ENCODE measurements at places on chromosomes 7 and 10.

- no peak for DNase-seq
These were observed 80.7 kb downstream of the MMRN2 start for GRCh38 chr10:86876748-86877147.

DNA sequence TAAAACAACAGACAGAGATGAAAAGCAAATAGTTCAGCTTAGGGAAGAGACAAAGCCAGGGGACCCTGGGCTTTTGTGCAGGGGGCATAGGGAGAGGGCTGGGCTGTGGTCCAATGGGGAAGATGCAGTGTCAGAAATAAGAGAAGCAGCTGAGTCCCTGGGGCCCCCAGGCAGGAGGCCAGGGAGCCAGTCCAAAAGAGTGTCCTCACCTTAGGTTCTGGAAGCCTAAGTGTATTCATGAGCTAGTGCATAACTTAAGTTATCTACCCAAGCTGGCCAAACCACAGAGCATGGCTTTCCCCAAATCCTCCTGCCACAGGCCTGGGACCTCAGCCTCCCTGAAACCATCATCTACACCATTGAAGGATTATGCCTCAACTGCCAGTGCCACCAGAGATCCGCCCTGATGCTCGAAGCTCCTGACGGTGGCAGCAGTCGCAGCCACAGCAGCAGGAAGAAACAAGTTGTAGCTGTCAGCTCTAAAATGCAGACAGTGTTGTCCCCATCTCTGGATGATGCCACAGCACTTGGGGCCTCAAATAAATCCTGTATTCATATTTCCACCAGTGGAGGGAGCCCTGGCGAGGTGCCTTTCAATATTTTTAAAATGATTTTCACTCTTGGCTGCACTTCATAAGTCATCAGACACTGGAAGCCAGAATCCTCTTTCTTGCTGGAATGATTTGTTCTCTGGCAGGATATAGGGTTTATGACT is 574.6 kb downstream of the GRID1 start:
- no peak for DNase-seq

DNA sequence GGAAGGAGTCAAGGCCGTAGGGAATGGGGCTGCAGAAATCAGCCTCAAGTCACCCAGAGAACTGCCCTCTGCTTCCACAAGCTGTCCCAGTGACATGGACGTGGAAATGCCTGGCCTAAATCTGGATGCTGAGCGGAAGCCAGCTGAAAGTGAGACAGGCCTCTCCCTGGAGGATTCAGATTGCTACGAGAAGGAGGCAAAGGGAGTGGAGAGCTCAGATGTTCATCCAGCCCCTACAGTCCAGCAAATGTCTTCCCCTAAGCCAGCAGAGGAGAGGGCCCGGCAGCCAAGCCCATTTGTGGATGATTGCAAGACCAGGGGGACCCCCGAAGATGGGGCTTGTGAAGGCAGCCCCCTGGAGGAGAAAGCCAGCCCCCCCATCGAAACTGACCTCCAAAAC is 50.2 kb upstream of the PDCD4 start:
- no peak for DNase-seq

DNA sequence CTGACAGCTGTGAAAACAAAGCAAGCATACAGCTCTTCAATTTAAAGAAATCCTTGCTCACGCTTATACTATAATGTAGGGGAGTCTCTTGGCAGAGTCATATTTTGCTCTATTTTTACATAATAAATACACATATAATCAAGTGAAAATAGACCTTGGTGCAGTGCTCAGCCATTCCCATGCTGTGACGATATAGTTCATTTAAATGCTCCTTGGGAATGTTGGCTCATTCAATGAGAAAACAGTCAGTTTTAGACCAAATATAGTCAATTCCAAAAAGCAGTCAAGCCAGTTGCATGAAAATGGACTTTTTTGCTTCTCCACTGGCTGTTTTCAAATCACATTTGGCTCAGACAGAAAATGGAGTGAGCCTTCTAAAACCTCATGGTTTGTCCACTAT is 587.4 kb downstream of the SUGCT start:
- DNase-seq = no peak

DNA sequence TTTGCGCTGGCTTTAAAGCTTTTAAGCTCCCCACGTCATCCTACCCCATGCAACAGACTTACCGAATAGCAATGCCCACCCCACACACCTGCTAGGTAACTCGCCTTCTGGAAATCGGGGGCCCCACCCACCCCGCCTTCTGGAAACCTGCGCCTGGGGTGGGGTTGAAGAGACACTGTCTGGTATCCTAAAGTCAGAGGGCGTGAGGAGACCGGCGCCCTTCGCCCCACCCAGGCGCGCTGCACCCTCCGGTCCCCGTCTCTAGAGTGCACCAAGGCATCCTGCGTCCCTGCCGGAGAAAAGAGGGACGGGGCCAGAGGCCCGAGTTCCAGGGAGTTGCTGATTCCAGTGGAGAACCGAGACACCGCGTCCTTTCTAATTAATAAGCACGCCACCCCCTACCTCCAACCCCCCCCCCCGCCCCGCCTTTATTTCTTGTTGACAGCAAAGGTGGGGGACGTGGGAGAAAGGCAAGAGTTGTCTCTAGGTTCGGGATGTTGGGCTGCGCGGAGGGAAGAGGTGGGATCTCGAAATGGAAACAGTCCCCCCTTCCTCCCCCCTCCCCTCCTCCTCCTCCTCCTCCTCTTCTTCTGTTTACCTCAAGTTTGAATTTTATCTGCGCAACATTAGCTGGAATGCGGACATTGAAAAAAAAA is 220.9 kb upstream of the MKLN1 start:
- DNase-seq = no peak

DNA sequence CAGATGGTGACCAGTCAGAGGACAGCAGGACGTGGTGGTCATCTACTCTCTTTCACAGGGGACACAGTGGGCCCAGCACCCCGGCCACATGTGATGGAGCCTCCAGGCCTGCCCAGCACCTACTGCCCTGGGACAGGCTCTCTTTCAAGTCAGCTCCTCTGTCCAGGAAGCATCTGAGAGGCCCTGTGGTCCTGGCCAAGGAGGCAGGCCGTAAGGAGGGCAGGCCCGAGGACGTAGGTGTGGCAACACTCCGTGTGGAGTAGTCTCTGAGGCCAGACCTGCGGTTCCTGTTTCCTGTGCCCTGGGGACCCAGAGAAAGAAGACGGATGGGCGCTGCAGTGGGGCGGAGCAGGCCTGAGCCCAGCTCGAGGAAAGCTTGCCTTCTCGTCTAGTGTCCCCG is 179.2 kb downstream of the EBF3 start:
- no peak for DNase-seq

- DNase-seq = no peak
These were observed 48.5 kb downstream of the HERPUD2 start for GRCh38 chr7:35646289-35647023.

DNA sequence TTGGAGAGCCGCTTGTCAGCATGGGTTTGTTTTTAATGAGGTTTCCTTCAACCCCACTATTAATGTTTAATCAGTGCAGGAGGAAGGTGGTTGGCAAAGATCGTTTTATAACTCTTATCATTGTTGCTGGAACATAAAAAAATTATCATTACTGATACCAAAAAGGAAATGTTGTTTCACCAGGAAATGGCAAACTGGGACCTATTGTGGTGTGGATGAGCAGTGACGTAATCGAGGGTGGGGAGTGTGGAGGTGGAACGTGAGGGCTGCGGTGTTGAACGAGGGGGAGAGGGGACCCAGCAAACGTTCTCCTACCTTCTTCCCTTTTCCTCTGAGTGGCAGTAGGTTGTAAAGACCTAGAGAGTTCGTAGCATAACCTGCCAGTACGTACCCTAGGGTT is 71.9 kb upstream of the TOMM7 start:
- no peak for DNase-seq

- no peak for DNase-seq
These were observed 96.5 kb upstream of the CREB5 start for GRCh38 chr7:28315565-28316410.

GRCh38 chr7:140230861-140231770 is 54.3 kb upstream of the KDM7A start:
- DNase-seq = no peak

- DNase-seq = no peak
These were observed 23.6 kb downstream of the MCM10 start for GRCh38 chr10:13184730-13185514.
